GM23338 (cell line): ENCODE measurements at places on chromosomes 1 and 21. TPM values are rescaled to one million over a fixed set of nuclear protein-coding genes. Genes with fewer than 3 reads are reported as not detected.

GRCh38 chr1:58003988-58004387 lies 542.5 kb downstream of the OMA1 start:
- peak overlapping the region; percentile 86 for H3K27ac ChIP-seq
- no peak for DNase-seq
- H3K4me3 ChIP-seq = no peak overlapping the region
- H3K27me3 ChIP-seq = no peaks in the 10 kb centered on the region

GRCh38 chr1:223014142-223014873 lies 128.7 kb downstream of the TLR5 start:
- DNase-seq = no peak
- H3K4me3 ChIP-seq = no peak overlapping the region
- H3K36me3 ChIP-seq = peaks cover 18% of the 10 kb centered on the region
- H3K4me1 ChIP-seq = peaks cover 39% of the 10 kb centered on the region

DNA sequence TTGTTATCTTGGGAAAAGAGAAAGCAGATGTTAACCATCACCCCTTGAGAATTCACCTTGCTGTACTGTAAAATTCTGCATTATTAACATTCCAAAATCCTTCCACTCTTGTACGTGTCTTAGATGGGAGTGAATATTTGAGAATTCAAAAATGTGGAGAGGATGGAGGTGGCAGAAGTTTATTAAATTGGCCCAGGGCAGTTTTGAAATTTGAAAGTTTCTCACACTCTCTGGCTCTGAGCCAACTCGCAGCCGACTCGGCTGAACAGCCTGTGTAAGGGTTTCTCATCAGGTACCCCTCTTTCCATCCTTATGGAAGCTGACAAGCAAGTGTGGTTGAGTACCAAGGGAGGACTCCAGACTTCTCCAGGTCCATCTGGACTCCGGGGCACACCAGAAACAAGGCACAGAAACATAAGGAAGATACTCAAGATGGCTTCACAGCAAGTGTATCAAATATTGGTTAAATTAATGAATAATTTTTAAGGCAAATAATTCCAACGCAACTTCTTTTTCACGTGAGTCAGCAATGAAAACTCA lies 45.1 kb downstream of the RRAGC start:
- no peak overlapping the region for H3K27ac ChIP-seq
- H3K27me3 ChIP-seq = peaks cover 60% of the 10 kb centered on the region
- DNase-seq = no peak
- no peaks in the 10 kb centered on the region for H3K36me3 ChIP-seq

- H3K4me3 ChIP-seq = no peak overlapping the region
- H3K27ac ChIP-seq = no peak overlapping the region
- peaks cover 5% of the 10 kb centered on the region; the same call in 1 of the 2 replicates for H3K4me1 ChIP-seq
- 0 out of 2 replicates have a peak, but pooled peaks cover 14% of the 10 kb centered on the region for H3K27me3 ChIP-seq
- no peak for DNase-seq
These were observed 37.4 kb downstream of the PAX7 start for GRCh38 chr1:18668046-18668445.

The NEGR1 gene
- 0.93 and 0.94 TPM in 2 replicates for total RNA-seq

The UBE2G2 gene
- 100 and 112 TPM in 2 replicates for total RNA-seq
